ENCODE measurements at places on chromosomes 4 and X.
A peak's percentile ranks its signal among the peaks of the same experiment; 100 is the strongest.

- DNase-seq: no peak
These were observed 11.0 kb upstream of the ARHGEF38 start for GRCh38 chr4:105541420-105541819.

- no peak for DNase-seq
These were observed 16.2 kb downstream of the SHOX start for GRCh38 chrX:646796-647195.

DNA sequence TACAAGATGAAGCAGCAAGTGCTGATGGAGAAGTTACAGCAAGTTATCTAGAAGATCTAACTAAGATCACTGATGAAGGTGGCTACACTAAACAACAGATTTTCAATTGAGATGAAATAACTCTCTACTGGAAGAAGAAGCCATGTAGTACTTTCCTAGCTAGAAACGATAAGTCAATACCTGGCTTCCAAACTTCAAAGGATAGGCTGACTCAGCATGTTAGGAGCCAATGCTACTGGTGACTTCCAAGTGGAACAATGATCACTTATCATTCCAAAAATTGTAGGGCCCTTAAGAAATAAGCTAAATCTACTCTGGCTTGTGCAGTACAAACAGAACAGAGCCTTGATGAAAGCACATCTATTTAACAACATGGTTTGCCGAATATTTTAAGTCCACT is 55.0 kb downstream of the FBXW7 start:
- no peak for DNase-seq

DNA sequence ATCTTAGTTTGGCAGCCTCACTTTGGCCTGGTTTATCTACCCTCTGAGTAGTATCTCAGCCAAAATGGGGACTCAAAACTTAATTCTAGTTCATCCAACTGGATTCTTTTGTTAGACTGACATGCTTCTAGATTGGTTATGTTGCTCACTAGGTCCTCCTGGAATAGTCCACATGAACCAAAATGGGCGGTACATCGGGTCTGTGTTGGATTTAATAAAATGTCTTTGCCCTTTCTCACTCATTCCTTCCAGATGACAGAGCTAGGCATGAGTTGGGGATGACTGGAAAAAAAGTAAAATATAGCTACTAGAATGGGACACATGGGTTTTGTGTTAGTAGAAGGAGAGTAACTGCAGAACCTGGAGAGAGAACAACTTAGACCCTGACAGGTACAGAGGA is 247.9 kb downstream of the CCSER1 start:
- DNase-seq: no peak

DNA sequence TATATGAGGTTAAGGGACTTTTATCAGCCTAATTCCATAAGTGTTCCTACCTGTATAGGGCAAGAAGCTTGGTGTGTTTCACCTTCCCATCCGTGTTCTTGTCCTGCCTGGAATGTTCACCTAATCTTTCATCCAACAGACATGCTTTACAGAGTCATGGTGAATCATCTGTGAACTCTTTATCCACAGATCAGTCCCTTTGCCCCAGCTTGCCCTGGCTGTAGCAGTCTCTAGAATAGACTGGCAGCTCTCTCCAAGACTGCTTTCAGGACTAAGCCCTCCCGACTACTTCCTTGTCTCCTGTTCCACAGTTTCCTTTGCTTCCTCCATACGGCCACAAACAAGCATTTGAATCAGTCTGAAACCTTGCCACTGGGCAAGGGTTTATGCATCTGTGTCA is 177.9 kb upstream of the IL15 start:
- DNase-seq: no peak

GRCh38 chr4:141896687-141897086 is 260.3 kb downstream of the IL15 start:
- DNase-seq: no peak

DNA sequence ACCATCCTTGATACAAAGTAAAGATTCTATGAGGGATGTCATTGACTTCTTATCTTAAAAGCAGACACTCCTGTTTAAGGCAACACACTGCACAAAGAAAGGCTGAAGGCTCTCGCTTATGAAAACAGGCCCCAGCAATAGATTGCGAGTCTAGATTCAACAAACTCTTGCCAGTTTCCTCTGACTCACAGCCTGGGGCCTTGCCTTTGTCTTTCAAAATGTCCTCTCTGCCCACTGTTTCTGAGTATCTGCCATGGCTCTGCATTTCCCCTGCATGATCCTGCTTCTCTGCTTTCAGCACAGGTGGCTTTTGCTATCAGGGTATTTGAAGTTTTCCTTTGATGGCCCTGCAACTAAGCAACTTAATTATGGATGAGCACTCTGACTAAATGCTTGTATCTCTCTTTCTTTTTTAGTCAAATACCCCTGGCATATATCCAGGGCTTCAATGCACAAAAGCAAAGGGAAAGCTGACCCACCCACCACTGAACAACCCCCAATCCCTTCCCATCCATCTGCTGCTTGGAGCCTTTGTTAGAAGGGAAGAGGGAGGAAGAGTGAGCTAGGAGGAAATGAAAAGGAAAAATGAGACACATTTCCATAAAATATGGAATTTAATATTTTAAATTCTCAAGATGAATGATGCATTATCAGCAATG is 32.2 kb downstream of the NDP start:
- DNase-seq: no peak

GRCh38 chr4:115334736-115335411 is 221.5 kb upstream of the NDST4 start:
- no peak for DNase-seq

GRCh38 chr4:112933790-112934189 is 115.7 kb upstream of the ANK2 start:
- DNase-seq: no peak

GRCh38 chr4:8543623-8544022 is 36.6 kb upstream of the GPR78 start:
- no peak for DNase-seq

- no peak for DNase-seq
These were observed 34.4 kb downstream of the PTCHD1 start for GRCh38 chrX:23369027-23369426.

GRCh38 chrX:154600759-154601374 is 15.9 kb downstream of the CTAG1A start:
- DNase-seq: no peak

DNA sequence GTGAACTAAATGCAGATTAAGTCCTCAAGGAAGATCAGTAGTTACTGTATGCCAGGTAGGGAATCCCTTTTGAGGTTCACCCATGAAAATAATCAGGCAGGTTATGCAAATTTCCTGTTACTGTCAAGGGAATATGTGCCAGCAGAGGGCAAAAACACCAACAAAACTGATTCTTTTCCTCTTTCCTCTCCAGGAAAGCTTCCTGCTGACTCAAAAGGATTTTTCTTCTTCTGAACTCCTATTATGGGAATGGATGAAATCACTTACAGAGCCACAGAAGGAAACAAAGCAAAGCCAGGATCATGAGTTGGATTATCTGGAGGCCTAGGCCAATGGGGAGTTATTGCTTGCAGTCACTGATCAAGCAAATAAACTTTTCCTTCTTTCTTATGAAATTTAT is 49.7 kb downstream of the TMPRSS11F start:
- no peak for DNase-seq

- DNase-seq: no peak
These were observed 600.9 kb upstream of the DIPK2B start for GRCh38 chrX:45801554-45801953.

- DNase-seq: no peak
These were observed 256.8 kb downstream of the DHRSX start for GRCh38 chrX:2243913-2244460.

DNA sequence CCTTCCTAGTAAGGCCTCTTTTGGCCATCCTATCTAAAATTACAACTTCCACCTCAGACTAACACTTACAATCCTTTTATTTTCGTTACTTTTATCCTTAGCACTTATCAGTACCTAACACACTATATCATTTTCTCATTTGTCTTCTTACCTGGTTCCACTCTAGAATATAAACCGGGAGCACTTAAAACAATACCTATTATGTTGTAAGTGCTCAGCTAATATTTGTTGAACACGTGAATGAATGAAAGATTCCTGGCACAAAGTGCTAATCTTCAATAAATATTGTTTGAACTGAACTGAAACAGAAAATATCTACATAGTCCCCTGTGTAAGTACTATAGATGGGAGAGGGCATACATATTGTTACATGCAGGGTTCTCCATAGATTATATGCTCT is 14.4 kb downstream of the MGARP start:
- DNase-seq: no peak

GRCh38 chr4:109127866-109128265 is 174.6 kb downstream of the COL25A1 start:
- no peak for DNase-seq

GRCh38 chr4:184822356-184822755 is 3.4 kb downstream of the ACSL1 start:
- no peak for DNase-seq

GRCh38 chr4:147407261-147408045 is 73.4 kb upstream of the EDNRA start:
- DNase-seq: no peak

- DNase-seq: no peak
These were observed 176.9 kb upstream of the ARSJ start for GRCh38 chr4:114156371-114156770.

DNA sequence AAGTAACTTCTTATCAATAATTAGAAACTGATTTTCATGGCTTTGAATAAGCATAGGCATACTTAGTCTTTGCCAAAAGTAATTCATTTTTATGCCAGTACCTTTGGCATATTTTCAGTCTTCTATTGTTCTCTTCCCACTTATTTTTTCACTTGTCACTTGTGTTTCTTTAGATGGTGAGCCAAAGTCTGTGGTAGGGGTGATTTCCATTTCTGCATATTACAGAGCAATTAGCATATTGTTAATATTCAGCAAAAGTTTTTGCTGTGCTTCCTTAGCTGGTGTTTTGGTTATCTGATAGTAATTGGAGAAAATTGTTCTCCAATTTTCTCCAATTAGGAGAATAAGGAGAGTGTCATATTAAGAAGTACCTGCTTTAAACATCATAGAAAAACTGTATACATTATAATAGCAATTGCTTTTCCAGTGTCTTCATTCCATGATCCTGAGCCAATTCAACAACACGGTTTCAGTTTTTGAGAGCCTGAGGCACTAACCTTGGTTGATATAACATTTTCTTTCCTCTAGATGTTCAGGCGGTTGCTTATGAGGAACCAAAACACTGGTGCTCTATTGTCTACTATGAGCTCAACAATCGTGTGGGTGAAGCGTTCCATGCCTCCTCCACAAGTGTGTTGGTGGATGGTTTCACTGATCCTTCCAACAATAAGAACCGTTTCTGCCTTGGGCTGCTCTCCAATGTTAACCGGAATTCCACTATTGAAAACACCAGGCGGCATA is 64.7 kb downstream of the SMAD1 start:
- DNase-seq: no peak

- no peak for DNase-seq
These were observed 140.5 kb downstream of the KLHL8 start for GRCh38 chr4:87079967-87080366.

GRCh38 chr4:32488690-32489089 is 1768.5 kb downstream of the PCDH7 start:
- DNase-seq: no peak

DNA sequence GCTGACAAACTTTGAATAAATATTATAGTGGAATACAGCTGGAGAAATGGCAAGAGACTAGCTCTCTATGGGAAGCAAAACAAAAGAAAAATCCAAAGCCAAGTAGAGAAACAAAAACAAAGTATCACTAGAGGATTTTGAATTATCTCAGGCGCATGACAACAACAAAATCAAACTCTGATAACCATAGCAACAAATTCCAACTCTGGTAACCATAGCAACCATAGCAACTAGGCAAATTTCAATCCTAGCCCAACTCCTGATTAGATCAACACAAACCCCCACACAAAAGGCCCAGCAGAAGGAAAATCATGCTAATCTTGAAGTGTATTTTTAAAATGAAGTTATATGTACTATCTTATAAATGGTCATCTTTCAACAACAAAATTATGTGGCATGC is 98.4 kb upstream of the MAGEE2 start:
- DNase-seq: no peak

- DNase-seq: peak; percentile 56
These were observed 2.0 kb upstream of the LIMCH1 start for GRCh38 chr4:41535911-41536371.

DNA sequence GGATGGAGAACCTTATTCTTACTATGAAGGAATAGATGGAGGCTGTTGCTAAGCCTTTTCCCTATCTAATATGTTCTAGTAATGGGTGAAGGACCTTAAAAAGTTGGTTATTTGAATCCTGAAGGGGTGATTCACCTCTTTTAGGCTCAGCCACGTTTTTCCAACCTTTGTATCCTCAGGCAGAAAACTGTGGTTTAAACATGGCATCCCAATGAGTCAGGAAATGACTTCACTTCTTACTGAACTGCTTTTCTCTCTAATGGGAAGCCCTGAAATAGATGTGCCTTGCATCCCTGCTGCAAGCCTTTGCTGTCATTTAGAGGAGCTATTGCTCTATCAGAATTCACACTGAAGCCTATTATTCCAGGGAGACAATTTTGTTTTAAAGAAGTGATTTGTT is 191.0 kb upstream of the ARX start:
- no peak for DNase-seq

- DNase-seq: no peak
These were observed 173.7 kb upstream of the FAT4 start for GRCh38 chr4:125140966-125141495.

- DNase-seq: no peak
These were observed 370.7 kb downstream of the FBXW7 start for GRCh38 chr4:152165146-152165545.

- DNase-seq: no peak
These were observed 35.5 kb upstream of the PARM1 start for GRCh38 chr4:74897386-74897785.

- DNase-seq: peak; percentile 4
These were observed 42.9 kb upstream of the INTS6L start for GRCh38 chrX:135477576-135477975.

- no peak for DNase-seq
These were observed 130.2 kb downstream of the AMELX start for GRCh38 chrX:11423362-11423818.

DNA sequence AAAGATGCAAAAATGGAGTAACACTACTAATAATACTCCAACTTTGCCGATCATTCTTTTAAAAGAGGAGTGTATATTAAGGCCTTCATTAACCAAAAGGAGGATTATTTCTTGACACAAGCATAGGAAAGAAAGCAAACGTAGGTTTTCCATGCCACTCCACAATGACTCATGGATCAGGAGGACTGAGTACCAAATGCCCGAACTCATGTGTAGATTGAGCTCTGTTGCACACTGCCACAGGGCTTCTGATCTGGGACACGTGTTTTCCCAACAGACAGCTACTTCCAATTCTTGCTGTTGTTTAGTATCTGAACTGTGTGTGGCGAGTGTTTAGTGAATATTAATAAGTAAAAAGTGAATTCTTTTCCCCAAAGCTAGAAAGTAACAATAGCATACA is 131.2 kb downstream of the LDB2 start:
- no peak for DNase-seq

- DNase-seq: no peak
These were observed 4.0 kb downstream of the MRFAP1L1 start for GRCh38 chr4:6705646-6706045.

GRCh38 chr4:17336069-17336468 is 175.8 kb downstream of the QDPR start:
- DNase-seq: no peak

DNA sequence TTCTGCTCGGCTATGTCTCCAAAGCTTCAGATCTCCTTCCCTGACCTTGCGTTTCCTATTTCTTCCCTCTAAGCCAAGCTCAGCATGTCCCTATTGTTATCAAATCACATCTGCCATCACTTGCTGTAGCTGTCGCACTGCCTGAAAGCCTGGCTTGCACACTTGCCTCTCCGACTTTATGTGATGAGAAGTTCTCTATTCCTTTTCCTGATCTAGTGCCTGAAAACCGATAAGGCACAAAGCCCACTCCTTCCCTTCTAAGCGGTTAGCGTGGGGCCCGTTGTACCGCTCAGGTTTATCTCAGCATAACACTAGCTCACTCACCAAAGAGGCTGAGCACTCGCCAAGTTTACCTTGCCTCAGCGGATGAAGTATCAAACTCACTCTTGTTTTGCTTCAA is 816 bp downstream of the NMU start:
- DNase-seq: no peak
